ENCODE measurements at places on chromosomes 2 and 18.

GRCh38 chr2:8343031-8343430, 338.8 kb upstream of the ID2 start:
- DNase-seq, result no peak

GRCh38 chr2:226130192-226130591, 669.4 kb downstream of the IRS1 start:
- DNase-seq, result no peak

DNA sequence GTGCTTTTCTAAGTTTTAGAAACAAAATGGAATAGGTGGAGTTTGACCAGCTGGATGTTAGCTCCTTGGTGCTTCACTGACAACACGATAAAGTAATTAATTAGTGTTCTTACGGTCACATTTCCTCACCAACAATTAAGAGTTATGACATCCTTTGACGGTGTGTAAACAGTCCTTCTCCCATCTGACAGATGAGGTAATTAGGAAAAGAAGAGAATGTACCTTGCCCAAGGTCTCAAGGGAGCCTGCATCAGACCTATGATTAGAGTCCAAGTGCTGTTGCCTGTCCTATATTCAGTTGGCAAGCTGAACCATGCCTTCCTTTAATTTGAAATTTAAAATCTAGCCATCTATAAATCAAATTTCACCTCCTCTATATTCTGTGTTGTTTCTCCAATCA, 48.3 kb upstream of the STK17B start:
- DNase-seq, result no peak

DNA sequence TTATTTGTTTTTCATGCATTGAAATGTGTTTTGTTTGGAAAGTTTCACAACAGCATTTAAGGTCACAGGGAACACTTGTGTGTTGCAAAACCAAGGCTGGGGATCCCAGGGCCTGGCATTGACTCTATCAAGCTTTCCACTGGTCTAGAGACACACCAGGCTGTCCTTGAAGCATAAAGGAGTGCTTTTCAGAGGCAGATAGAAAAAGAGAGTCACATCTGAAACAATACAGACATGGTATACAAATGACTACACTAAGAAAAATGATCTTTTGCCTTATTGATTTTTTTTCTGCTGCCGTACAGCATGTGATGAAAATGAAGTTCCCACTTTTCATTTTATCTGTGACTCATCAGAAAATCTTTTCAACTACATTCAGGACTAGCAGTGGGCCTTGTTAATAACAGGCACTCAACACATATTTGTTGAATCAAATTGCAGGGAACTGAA, 61.9 kb upstream of the ZCCHC2 start:
- no peak for DNase-seq

GRCh38 chr2:24638568-24638967, 147.5 kb downstream of the NCOA1 start:
- no peak for DNase-seq

DNA sequence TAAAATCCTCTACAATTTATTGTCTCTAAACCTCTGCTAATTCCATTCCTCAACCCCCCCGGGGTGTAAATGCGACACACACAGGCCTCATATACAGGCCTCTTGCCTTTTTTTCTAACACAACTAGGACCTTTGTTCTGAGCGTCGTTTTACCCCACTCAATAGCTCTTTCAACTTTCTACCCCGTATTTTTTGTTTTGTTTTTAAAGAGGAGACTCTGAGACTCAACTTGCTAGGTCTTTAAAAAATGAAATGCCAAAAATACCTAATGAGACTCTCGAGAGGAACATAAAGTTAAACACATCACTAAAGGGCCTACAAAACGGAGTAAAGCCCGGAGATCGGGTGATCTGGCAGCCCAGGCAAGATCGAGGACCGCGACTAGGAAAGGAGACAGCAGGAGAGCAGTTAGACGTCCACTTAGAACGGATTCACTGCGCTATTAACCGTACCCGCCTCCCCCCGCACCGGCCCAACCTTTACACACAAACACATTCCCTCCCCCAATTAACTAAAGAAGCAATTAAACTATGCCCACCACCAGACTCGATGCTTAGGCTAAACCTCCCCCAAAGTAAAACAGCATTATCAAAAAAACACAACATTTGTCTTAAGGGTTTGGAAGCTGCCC, 1.7 kb downstream of the TRIP12 start:
- DNase-seq, result no peak

GRCh38 chr2:119706221-119706620, 27.2 kb downstream of the TMEM177 start:
- DNase-seq, result no peak

GRCh38 chr18:42281124-42281523, 326.1 kb downstream of the PIK3C3 start:
- no peak for DNase-seq

DNA sequence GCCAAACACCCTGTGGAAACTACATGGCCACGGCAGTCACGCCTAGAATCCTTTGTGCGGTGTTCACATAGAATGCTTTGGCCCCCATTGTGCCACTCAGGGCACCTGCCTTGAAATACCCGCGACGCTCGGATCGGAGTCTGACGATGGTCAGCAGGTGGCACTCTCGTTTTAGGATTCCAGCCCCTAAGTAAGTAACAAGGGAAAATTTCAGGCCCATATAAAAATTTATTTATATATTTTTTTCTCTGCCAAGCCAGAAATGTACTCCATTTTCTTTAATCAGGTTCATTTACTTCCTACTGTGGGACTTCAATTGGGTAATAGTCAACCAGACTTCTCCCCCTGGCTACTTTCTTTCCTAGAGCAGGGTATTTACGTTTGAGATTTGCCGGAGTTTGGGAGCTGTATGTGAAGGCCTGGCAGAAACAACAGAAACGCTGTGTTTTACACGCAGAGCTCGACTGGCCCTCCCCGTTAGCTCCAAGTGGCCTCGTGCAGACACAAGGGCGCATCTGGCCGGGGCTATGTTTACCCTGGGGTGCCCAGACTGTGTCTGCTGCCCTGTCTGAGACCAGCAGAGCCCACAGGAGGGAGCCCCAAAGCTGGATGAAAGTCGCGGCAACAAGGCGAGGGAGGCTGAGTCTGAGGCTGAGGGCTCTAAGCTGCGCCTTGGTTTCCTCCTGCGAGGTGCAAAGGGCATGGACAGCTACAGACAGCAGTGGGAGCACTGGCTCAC, 41.6 kb downstream of the LRRC30 start:
- no peak for DNase-seq

- DNase-seq, result no peak
These were observed 376.2 kb downstream of the SOX11 start for GRCh38 chr2:6068429-6068828.

DNA sequence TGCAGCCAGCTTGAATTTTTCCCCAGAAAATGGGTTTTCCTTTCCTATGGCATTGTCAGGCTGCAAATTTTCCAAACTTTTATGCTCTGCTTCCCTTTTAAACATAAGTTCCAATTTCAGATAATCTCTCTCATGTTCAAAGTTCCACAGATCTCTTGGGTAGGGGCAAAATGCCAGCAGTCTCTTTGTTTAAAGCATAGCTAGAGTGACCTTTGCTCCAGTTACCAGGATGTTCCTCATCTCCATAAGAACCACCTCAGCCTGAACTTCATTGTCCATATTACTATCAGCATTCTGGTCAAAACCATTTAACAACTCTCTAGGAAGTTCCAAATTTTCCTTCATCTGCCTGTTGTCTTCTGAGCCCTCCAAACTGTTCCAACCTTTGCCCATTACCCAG, 68.3 kb downstream of the SGPP2 start:
- DNase-seq, result no peak

DNA sequence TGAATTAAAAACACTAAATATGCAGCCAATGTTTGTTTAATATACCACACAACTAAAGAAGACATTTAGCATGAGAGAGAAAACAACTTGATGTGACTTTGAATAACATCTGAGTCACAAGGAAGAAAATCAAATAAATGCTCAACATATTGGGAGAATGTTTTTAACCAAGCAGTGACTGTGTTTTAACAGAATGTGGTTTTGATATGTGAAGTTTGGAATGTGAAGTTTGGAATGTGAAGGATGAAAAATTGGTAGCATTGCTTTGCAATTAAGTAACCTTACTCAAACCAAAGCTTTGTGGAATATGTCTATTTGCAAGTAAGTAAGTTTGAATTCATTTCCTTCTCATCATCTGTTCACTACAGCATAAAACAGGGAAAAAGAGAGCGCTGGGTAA, 128.2 kb upstream of the DNAJC10 start:
- no peak for DNase-seq

- DNase-seq, result no peak
These were observed 1.3 kb downstream of the IGFBP2 start for GRCh38 chr2:216634370-216635148.

All from GM12892 (cell line).